ENCODE measurements at places on chromosomes 2 and 18.

DNA sequence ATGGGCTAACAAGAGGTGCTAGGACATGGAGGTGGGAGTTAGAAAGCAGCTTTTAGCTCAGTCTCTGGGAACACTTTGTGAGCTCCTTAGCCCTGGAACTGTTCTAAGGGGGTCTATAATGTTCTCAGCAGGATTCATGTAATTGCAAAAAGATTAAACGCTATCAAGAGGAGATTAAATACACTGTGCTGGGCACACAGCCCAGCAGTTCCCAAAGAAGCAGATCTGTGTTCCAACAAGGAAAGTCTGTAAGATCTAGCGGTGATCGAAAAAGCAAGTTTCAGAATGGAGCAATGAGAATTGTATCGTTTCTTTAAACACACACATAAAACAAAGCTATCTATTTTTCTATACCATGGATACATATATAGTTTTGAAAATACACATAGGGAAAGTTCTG lies 2.4 kb upstream of the ARID5A start:
- no peak for DNase-seq

DNA sequence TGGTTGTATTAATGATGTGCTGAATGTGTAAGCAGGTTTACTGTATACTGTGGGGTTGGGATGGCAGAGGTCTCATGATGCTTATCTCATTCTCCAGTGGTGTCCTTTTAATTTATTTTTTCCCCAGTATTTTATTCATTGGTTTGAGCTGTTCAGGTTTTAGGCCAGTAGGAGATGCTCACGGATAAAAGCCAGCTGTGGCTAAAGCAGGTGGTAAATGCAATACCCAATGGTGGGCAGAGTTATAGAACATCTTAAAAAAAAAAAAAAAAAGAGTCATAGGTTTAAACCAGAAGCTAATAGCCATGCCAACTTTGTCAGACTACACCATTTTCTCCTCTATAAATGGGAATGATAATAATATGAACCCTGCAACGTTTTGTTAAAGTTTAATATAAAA lies 57.8 kb upstream of the NEUROD1 start:
- peak; percentile 23 for DNase-seq

DNA sequence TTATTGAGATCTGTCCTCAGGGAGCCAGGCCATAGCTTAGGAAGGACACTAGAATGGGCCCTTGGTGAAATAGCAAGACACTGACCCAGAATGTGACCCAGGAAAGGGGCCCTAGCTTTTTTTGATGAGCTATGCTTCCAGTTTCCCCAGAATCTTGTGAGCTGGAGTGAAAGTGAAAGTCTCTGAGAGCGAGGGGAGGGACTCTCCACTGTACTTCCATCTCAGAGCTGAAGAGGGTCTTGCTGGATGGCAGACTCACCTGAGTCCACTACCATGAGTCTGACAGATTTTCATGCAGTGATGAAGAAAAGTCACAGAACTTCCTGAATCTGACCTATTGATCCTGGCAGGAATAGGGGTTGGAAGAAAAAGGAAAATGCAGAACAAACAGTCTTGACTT lies 3.1 kb downstream of the ARHGAP25 start:
- DNase-seq = no peak

GRCh38 chr18:69854455-69854854 lies 93.2 kb downstream of the CD226 start:
- no peak for DNase-seq

GRCh38 chr2:48714245-48714644 lies 41.3 kb downstream of the LHCGR start:
- no peak for DNase-seq

DNA sequence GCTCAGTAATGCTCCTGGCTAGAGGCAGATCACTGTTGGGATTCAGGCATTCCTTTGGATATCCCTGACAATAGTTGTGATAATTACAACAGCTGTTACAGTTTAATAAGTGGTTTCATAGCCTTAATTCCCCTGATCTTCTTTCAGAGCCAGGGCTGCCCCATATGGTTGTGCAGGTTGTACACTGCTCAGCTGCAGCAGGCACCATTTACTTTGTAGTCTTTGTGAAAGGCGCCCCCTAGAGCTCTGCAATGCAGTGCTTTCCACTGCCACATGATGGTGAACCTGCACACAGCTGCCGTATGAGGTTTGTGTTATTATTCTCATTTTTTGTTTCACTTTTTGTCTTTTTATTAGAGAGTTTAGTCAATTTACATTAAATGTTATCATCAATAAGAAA lies 239.1 kb downstream of the KCNS3 start:
- DNase-seq = peak; percentile 21

GRCh38 chr18:37482002-37482401 lies 83.6 kb downstream of the CELF4 start:
- DNase-seq = no peak

DNA sequence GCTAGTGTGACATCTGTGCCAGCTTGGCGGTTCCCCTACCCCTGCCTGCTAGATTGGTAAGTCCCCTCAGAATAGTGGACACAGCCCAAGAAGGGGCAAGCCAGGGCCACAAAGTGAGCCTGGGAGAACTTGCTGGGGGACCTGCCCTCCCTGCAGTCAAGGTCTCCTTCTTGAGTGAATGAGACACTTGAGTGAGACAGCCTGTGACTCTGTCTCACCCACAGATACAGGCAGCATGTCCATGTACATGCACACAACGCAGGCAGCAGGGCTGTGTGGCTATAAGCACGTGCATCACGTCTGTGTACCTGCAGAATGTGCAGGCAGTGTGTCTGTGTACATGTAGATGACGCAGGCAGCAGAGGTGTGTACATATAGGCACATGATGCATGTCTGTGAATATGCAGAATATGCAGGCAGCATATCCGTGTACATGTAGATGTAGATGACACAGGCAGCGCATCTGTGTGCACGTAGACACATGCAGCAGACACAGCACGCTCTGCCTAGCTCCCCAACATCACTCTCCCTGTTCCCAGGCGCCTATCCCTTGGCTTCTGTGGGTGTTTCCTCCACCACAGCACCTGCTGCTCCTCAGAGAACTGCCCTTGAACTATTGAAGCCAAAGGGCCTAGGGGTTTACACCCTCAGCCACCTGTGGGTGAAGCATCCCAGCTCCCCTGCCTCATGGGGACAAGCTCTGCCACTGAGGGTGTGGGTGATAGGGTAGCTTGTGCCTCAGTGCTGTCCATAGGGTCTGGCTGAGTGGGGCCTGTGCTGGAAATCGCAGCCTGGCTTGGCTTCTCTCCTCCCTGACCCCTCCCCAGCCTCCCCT lies 147.2 kb upstream of the TWIST2 start:
- DNase-seq = no peak

GRCh38 chr2:237480988-237481525 lies 6.0 kb upstream of the MLPH start:
- DNase-seq = no peak

DNA sequence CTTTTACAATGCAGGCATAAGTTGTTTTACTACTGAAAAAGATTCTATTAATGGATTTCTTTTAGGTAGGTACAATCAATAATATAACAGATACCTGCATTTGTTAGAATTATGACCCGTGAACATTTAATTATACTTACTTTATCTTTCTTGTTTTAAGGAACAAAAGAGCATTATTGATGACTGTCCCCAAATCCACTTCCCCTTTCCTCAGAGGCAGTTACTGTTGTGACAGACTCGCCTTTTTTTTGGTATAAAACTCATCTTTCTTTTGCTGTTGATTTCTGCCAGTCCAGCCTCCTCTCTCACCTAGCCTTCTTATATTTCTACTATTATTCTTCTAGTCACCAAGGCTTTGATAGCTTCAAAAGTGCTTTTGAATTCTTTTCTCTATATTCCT lies 12.1 kb downstream of the ACTR3 start:
- DNase-seq = no peak

- DNase-seq = no peak
These were observed 11.3 kb upstream of the TMEM214 start for GRCh38 chr2:27021253-27022049.

GRCh38 chr2:72291059-72291458 lies 143.4 kb upstream of the CYP26B1 start:
- DNase-seq = no peak

DNA sequence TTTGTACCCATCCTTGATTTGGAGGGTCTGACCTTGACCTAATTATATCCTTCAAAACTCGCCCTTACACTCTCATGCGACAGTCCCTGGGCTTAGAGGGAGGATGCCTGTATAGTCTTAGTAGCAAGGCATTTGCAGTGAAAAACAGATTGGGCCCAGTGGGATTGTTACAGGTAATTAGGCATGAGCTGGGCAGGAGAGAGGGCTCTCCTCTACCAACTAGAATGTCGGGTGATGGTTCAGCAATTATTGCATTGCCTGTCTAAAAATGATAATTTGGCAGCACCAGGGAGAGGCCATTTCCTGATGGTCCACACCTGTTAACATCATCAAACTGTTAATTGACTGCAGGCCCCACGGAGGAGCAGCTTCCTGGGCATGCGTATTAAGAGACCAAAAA lies 32.4 kb downstream of the COMMD1 start:
- no peak for DNase-seq

- no peak for DNase-seq
These were observed 47.0 kb upstream of the COX7A2L start for GRCh38 chr2:42408009-42408408.

GRCh38 chr2:175430236-175430635 lies 248.7 kb upstream of the ATP5MC3 start:
- no peak for DNase-seq

GRCh38 chr2:130842770-130843169 lies 6.1 kb downstream of the ARHGEF4 start:
- DNase-seq = no peak

- no peak for DNase-seq
These were observed 62.5 kb downstream of the RHOB start for GRCh38 chr2:20509301-20509769.

GRCh38 chr2:236554629-236555282 lies 14.9 kb upstream of the ACKR3 start:
- DNase-seq = no peak

DNA sequence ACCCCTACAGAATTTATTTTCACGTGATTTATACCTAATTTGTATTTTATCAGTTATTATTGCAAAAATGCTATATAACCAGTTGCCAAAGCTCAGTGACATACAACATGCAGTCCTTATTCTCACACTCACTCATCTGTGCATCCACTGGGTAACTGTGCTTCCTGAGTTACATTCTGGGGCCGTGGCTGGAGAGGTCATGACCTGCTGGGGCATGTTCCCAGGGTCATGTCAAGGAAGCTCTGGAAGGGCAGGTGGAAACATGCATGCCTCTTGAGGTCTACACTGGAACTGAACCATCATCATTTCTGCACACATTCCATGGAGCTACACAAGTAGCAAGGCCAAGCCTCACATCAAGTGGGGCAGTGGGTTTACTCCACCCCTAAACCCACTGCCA lies 715.5 kb downstream of the CNTNAP5 start:
- no peak for DNase-seq

- peak; percentile 90 for DNase-seq
These were observed 98.7 kb downstream of the COL6A3 start for GRCh38 chr2:237315170-237315828.

DNA sequence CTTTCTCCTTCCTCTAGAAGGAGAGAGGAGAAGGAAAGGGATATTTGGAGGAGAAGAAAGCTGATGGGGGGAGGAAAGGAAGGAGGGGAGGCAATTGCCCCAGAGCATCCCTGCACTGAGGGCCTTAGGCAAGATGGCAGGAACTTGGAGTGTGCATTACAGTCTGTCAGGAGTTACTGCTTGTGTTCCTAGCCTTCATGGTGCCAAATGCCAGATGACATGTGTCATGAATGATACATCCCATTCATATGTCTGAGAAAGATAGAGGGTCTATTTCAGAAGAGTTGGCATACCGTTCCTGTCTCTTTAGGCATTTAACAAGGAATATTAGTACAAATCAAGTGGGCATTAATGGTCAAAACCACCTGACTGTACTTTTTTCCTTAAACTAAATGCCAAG lies 232.1 kb upstream of the NT5C1B start:
- no peak for DNase-seq

Measured in Daoy (cell line).